ENCODE measurements at places on chromosomes 11 and 22.

DNA sequence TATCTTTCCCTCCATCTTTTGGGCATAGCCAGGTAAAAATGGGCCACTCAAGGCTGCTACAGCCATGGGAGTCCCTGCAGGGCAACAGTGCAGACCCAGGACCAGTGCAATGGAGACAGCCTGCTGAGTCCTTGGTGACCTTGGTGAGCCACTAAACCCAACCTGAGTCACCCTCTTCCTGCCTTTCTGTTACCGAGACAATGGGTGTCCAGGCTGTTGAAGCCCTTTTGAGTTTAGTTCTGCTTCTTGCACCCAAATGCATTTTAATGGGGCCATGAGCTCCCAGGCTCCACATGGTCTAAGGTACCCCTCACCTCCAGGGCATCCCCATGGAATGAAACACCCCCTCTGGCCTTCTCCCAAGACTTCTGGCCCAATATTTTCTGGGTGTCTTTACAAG lies 874 bp upstream of the PLAAT4 start:
- no peak for ATAC-seq

DNA sequence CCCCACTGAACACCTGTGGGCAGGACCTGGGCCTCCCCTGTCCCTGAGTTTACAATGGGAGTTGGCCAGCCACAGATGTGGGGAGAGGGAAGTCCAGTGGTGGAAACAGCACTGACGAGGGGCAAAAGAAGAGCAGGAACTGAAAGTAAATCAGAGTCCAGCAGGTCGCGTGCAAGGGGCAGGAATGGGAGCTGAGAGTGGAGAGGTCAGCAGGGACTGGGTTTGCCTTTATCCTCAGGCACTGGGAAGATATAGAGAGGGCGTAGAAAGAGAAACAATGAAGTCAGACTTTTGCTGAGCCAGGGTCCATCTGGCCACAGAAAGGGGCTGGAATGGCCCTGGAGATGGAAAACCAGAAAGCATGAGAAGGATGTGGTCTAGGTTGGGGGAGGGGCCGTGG lies 8.5 kb downstream of the P2RY6 start:
- ATAC-seq = no peak

- ATAC-seq = no peak
Observed at GRCh38 chr11:65861165-65861505, 902 bp downstream of the MUS81 start.

- ATAC-seq = no peak
Observed at GRCh38 chr11:12166299-12167060, 56.1 kb downstream of the MICAL2 start.

GRCh38 chr11:118174006-118174567 lies 2.4 kb downstream of the SCN2B start:
- ATAC-seq = no peak

- no peak for ATAC-seq
Observed at GRCh38 chr11:24386546-24387397, 110.1 kb upstream of the LUZP2 start.
